Kidney glomerular epithelial cell (primary cell): ENCODE measurements at places on chromosomes 2 and 18.
A peak's percentile ranks its signal among the peaks of the same experiment; 100 is the strongest.

DNA sequence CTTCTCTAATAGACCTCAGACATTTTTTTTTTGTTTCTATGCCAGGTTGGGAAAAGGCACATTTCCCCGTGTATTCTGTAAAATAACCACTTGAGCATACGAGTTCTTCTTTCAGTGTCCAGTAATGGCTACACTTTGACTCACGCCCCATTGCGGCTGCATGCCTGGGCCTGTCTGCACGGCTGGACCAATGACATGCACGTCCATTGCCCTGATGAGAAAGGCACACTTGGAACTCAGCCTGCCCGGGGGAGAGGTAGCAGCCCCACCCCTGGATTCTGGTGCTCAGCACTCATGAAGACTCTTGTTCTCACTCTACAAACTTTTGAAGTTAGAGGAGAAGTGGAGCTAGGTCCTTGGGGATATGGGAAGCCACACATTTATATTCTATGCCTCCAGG is 5.8 kb downstream of the PCARE start:
- DNase-seq = no peak

- no peak for DNase-seq
Observed at GRCh38 chr2:43149482-43150107, 76.8 kb downstream of the ZFP36L2 start.

GRCh38 chr2:85797921-85798320 is 44.1 kb downstream of the ATOH8 start:
- DNase-seq = no peak

DNA sequence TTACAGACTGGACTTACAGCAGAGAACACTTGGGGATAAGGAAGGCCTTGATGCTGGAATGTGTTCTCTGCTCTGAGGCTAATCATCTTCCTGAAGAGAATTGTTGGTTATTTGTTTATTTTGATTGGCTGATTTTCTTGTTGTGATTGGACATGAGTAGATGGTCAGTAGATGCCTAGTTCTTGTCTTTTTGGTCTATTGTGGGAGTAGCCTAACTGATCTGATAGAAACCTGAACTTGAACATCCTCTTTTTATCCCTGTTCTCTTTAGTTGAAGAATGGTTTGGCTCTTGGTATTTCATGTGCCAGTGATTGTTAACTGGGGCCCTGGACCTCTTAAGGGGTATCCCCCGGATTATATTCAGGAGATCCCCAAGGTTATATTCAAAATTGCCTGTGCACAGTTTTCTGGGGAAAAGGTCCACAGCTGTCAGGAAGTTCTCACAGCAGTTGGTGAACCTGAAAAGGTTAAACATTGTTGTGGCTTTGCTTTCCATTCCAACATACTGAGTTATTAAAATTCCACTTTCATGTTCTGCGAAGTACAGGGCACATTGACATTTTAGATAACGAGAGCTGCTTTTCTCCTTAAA is 13.6 kb downstream of the TWSG1 start:
- peak; percentile 67 for DNase-seq

DNA sequence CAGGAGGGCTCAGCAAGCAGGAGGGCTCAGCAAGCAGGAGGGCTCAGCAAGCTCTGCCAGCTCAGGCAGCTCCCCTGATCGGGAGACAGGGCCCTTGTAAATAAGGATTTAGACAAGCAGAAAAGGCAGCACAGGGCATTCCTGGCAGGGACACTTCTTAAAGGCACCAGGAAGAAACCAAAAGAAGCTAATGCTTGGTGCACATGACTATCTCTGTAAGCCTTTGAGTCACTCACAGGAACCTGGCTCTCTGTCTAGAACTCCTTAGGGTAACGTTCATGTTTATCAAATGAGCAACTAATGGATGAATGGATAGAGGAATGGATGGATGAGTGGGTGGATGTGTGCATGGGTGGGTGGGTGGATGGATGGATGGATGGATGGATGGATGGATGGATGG is 28.4 kb downstream of the TMEM37 start:
- no peak for DNase-seq

GRCh38 chr2:81283081-81283480 is 978.5 kb upstream of the LRRTM1 start:
- DNase-seq = no peak

DNA sequence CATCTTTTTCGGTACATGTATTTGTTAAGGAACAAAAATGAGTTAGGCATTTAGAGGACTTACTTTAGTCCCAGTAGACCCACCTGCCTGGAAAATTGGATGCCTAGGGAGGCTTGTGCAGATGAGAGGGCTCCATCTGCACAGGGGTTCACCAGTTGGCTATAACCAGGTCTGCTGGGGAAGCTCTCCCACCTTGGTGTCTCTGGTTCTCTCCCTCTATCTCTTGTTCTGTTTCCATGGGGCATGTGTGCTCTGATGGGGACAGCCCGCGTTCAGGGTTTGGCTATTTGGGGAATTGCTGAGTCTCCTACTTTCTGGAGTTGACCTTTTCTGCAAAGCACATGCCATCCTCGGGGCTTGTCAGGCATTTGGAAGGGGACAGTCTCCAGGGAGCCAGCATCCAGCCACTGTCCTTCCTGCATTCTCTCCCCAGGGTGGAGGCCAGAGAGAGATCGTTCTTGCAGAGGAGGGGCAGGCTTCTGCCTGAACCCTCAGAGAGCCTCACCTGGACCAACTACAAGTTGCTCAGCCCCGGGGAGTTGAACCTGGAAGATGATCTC is 157.3 kb downstream of the KLHL29 start:
- no peak for DNase-seq

DNA sequence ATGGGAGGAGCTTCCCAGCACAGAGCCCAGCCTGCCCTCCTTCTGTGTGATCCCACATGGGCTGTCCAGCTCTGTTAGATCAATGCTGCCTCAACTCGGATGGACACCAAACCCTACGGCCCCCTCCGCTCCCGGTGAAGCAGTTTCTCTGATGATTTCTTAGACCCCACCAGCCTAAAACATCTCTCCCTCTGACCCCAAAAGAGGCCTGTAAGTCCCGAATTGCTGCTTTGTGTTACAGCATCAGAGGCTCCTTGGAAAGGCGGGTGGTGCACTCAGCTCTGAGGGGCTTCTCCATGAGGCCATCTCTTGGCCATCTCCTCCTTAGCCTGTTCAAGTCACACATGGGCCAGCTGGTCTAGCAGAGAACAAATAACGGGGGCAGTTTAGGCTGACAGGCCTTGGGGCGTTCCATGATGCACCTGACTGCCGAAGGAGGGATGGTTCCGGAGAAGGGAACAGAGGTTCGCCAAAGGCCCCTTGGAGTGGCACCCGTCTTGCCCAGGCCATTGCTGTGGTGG is 240.7 kb downstream of the SH3RF3 start:
- no peak for DNase-seq

DNA sequence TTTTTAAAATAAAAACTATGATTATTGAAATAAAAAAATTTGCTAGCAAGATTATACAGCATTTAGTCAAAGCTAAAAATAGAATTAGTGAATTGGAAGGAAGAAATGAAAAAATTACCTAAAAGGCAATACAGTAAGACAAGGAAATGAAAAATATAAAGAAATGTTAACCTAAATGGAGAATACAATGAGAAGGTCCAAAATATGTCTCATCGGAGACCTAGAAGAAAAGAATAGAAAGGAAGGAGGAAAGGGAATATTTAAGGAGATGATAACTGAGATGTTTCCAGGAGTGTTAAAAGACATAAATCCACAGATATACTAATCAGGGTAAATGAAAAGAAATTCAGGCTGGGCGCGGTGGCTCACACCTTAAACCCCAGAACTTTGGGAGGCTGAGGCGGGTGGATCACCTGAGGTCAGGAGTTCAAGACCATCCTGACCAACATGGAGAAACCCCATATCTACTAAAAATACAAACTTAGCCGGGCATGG is 78.9 kb downstream of the AFF3 start:
- DNase-seq = no peak

- DNase-seq = no peak
Observed at GRCh38 chr18:50614838-50615237, 55.0 kb downstream of the MAPK4 start.

DNA sequence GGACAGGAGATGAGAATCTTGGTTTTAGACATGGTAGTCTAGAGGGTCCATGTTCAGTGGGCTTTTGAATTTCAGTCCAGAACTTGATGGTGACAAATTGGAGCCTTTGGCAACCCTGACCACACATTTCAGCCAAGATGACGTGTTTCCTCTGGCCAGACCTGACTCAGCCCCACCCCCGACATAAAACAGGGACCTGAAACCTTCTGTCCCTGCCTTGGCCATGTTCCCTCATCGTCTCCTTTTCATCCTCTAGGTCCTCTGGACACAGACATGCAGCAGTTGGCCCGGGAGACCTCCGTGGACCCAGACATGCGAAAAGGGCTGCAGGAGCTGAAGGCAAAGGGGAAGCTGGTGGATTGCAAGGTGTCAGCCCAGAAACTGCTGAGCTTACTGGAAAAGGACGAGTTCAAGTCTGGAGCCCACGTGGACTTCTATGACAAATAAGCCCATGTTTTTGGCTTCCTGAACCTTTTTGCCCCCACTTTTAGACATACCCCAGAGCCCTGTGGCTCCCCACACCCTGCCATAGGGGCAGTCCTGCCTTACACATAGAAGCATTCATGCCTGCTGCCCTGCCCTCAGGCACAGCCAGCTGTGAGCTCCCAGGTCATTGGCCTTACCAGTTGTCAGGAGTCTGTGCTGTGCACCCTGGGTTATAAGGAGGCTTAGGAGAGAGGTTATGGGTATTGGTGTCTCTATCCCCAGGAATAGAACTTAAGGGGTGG is 4.0 kb downstream of the SPR start:
- DNase-seq = no peak

DNA sequence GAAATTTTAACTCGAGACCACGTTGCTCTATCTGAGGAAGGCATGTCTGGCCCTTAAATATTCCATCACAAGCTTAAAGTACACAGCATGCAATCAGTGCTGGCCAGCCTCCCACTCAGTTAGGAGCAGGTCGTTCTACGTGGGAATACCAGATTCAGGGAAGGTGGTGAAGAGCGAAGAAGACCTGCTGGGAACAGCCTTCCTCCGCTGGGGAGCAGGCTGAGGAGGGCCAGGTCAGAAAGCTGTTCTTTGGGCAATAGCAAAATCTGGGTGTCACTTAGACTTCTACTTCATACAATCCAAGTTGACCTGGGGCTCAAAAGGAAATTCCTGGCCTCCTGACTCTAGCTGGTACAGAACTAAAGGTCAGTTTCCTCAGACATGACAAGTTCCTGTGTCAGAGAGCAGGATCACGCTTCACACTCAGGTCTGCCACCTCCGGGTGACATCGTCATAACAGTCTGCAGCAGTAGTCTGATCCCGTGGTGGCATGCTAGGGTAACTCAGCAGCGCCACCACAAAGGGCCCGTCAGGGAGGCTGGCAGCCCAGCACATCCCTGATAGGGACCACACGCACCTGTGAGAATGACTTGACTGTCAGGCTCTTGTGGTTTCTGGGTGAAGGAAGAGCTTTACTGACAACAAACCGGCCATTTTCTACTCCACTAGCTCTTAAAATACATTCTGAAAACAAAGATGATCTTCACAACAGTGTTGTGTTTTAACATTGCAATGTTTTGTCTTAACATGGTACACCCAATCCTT is 35.2 kb upstream of the NAPG start:
- DNase-seq = no peak

- DNase-seq = peak; percentile 18
Observed at GRCh38 chr2:36329251-36329650, 26.3 kb upstream of the CRIM1 start.

- DNase-seq = no peak
Observed at GRCh38 chr2:28450901-28451565, 44.8 kb upstream of the PLB1 start.

DNA sequence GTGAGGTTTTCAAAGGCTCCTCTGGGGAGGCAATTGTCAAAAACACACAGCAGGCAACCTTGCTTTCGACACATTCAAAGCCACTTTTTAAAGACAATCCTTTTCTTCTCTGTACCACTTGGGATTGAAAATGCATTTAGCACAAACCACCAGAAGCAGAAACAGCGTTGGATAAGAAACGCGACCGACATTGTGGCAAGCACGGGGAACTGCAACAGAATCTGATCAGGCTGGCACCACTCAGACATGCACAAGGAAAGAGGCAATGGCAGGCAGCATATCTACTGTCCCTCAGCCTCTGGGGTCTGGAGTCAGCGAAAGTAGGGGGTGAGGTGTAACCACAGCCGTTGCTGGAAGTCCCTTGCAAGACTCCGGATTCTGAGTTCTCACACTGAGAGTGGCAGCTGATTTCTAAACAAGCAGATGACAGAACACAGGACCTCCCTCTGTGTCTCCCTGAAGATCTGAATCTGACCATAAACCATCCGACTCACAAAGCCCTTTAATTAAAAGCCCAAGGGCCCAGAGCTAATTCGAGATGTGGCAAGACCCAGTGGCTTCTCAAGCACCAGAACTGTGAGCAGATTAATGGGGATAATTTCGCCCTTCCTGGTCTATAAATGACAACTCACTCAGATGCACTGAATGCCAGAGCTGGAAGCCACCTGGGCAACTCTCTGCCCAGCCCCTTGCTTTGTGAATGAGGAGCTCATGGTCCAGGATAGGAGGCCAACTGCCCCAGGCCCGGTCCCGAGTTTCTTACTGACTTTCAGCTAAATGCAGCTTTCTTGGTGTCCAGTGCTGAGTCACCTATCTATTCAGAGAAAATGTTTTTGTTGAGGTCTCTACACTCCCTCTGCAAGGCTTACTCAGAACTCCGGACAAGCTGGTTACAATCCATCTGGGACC is 29.6 kb downstream of the CYRIA start:
- peak; percentile 36 for DNase-seq

- no peak for DNase-seq
Observed at GRCh38 chr18:32175265-32175664, 14.6 kb upstream of the MEP1B start.

DNA sequence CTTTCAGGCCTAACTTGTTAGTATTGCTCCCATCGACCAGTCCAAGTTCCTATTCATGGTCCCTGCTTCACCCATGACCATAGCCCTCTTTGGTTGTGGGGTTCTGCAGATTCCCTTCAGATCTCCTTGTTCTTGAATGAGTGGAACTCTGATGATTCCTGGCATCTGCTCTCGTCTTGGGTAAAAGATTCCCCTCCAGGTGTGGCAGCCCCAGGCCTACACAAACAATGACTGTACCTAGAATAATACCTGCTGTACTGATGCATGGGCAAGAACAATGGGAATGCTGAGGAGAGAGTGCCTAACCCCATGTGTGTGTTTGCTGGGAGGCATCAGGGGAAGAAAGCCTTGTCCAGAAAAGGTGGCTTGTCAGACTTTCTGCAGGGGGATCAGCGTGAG is 39.2 kb upstream of the MRPL19 start:
- no peak for DNase-seq

- DNase-seq = no peak
Observed at GRCh38 chr2:1455466-1455865, 42.2 kb downstream of the TPO start.

- DNase-seq = no peak
Observed at GRCh38 chr2:23803965-23804542, 122.9 kb downstream of the ATAD2B start.

- DNase-seq = peak; percentile 6
Observed at GRCh38 chr2:143144813-143145455, 15.7 kb downstream of the ARHGAP15 start.

GRCh38 chr2:10462178-10463083 is 14.3 kb upstream of the ODC1 start:
- DNase-seq = no peak

DNA sequence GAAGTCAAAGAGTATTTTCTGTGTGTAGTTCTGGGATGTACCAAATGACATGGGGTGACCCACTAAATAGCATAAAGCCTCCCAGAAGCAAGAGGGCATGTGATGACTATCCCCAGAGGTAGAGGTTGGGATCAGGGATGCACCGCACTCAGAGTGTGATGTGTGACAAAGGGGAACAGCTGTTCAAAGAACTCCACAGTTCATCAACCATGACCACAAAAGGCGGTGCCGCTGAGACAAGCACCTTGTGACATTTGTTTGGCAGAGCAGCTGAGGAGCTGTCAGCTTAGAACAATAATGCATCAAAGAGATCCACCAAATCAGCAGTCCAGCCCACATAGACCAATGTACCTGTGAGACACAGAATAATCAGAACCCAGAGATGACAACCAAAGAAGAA is 81.3 kb downstream of the VWC2L start:
- DNase-seq = no peak
